Endothelial cell of umbilical vein (primary cell): ENCODE measurements at places on chromosomes 16 and 17.
A peak's percentile ranks its signal among the peaks of the same experiment; 100 is the strongest.

GRCh38 chr17:72139212-72139611 lies 18.4 kb downstream of the SOX9 start:
- no peak for DNase-seq

GRCh38 chr17:35414247-35414646 lies 18.1 kb downstream of the SLFN12 start:
- DNase-seq = no peak

- DNase-seq = no peak
These were observed 67.3 kb downstream of the MYH10 start for GRCh38 chr17:8563024-8563776.

DNA sequence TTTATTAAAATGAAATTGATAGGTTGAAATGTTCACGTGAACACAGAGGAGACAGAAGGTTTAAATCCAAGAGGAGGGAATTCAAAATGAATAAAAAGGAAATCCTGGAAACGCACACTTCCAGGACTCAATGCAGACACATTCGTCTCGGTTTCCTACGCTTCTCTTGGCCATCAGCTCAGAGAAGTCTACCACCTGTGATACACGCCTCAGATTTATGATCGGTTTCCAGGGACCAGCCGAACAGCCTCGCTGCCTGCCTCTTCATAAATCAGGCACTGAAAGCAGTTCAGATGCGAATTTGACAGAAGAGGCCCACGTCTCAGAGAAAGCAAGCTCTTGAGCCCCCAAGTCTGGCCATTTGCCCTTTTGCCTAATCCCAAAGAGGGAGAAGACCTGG lies 125.5 kb upstream of the IRX3 start:
- no peak for DNase-seq

DNA sequence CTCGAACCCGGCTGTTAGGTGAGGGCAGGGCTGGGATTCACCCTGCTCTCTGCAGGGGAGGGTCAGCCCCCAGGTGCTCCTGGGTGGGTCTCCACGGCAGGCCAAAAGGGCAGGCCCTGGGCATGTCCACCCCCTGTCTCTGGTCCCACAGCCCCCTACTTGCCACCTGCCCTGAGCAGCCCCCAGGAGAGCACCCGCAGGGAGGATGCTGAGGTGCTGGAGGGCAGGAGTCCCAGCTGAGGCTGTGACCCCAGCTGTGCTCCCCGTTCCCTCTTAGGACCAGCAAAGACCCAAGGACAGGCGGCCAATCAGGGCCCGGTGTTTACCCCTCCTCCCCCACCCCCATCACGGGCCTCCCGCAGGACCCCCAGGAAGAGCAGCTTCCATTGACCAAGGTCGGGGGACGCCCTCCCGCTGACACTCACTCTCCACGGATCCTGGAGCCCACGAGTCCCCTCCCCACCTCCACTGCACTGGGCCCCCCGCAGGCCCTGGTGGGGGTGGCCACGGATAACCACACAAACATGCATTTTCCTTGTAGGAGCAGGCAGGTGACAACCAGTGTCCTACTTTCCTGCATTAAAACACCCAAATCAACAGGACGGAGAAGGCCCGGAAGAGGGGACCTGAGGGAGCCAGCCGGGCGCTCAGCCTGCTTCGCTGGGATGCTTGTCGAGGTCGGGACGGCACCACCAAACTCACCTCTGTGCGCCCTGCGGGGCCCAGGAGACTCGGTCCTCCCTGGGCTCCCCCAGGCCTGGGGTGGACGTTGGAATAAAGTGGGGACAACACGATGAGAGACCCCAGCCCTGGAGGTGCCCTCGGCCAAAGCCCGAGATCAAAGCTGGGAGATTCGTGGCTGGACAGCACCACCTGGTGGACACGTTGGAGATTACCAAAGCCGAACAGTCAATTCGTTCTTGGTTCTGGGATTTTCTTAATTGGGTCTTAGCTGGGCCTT lies 22.5 kb upstream of the ENPP7 start:
- peak; percentile 35 for DNase-seq

- no peak for DNase-seq
These were observed 124.9 kb downstream of the CMIP start for GRCh38 chr16:81569361-81570034.

DNA sequence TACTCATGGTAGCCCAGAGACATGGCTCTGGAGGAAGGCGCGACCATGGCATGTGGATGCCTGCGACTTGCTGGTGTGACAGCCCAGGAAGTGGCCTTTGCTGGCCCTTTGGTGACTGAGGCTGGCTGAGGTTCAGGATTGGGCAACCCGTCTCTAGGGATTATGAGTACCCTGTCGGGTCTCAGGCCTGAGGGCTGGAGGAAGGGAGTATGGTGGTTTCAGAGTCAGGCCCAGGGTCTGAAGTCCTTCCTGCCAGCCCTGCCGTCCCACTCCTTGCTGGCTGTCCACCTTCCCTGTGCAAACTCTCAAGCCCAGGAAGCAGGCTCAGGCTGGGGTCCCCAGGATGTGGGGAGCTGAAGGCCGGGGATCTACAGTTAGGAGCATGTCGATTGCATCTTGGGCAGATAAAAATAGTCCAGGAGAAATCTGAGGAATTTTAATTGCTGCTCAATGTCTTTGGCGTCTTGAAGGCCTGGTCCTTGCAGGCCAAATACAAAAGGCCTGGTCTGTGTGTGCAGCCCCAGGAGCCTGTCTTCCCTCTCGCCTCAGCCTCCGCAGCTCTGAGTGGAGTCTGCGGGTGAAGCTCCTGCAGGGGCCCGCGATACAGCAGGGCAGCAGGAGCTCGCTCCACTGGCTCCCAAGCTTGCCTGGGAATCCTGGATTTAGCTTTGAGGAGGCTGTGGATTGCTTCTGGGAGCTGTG lies 52.5 kb downstream of the NKD1 start:
- DNase-seq = no peak

DNA sequence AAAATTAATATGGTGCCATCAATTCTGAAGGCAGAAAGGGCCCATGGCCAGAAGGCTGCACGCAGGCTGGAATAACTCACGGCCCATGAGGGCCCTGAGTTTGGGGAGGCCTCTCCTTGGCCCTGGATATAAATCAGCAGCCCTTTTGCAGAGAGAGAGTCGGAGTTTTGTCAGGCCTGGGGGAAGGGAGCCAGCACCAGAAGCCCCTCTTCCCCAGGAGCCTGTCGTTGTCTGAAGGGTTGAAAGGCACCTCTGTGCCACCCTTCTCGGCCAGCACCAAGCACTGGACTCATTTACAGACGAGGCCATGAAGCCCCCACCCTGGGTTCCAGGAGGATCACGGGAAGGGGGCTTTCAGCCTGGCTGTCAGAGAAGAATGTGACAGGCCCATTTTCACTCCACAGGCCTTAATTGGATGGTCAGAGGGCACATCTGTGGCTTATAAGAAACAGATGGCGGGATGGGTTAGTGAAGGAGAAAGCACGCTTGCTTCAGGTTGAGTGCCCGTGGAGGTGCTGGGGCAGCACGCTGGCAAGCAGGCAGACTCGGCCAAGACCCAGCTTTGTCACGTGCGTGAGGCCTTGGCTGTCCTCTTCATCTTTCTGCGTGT lies 140.6 kb downstream of the CLEC16A start:
- no peak for DNase-seq

GRCh38 chr16:317583-317982 lies 34.6 kb downstream of the PDIA2 start:
- no peak for DNase-seq
